ENCODE measurements at places on chromosomes 1 and 21.

GRCh38 chr1:3787349-3787715 is 9.0 kb downstream of the LRRC47 start:
- DNase-seq: no peak

- DNase-seq: no peak
Measured at GRCh38 chr1:205972491-205973168, 29.4 kb upstream of the SLC26A9 start.

DNA sequence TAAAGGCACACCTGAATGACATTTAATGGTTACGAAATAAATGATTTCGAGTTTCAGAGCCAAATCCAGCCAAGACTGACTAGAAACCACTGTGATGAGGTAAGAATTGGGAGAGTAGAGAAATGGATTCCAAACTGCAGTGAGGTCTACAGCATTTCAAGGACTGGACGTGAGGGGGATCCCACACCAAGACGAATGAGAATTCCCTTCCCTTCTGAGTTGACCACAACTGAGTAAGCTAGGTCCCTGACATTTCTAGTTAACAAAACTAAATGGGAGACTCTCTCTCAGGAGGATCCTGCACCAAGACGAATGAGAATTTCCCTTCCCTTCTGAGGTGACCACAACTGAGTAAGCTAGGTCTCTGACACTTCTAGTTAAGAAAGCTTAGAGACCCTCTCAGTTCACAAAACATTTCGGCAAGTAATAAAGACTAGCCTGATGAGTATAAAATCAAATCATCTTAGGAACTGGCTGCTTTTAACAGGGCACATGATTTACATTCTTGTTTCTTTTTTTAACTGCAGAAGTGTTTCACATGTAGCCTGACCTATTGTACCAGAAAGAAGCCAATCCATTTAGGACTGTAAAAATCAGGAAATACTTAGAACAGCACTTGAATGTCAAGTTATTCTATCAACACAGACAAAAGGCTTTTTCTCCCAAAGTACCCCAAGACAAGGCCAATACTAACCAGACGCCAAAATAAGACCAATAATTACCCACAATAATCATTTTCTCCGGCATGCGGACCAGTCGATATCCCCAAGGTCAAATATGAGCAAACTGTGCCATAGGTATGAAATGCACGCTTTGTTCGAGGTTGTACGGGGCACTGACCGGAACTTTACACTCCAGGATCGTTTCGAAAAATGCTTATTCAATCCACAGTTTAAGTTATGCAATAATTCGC is 1.4 kb upstream of the SPATA1 start:
- no peak for DNase-seq

DNA sequence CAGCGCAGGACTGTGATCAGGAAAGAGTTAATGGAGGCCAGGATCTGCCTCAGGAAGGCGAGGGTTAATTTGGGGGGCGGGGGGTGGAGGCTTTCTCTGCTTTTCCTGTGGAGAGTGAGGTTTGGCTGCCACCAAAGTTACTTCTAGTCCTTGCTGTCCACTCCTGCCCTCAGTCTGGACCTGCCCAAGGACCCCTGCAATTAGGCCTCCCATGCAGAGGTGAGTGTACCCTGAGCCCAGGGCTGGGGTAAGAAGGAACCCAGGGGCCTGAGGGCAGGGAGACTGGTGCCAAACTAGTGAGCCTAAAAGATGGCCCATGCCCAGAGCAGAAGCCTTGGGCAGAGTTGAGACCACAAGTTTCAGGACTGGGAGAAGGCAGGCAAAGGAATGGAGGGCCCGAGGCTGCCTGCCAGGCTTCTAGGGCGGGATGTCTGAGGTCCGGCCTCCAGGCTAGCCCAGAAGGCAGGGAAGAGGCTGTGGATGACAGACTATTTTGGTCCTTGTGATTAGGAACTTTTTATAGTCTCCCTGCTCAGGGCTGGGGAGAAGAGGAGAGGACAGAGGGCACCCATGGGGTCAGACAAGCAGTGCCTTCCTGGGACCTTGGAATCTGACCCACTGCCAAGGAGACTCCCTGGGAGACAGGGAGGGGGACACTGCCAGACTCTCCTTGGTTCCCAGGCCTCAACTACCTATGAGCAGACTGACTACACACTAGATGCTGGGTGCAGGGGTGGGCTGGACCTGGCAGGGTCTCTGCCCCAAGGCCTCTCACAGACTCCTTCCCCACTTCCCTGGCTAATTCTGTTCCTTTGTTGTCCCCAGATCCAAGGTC is at the start of gene FAM110D:
Gene FAM110D, plus strand, starts transcription at position 172 of the 835 bp plus-strand sequence. CDS start 2,213 bp downstream, outside the sequence.
- DNase-seq: no peak

DNA sequence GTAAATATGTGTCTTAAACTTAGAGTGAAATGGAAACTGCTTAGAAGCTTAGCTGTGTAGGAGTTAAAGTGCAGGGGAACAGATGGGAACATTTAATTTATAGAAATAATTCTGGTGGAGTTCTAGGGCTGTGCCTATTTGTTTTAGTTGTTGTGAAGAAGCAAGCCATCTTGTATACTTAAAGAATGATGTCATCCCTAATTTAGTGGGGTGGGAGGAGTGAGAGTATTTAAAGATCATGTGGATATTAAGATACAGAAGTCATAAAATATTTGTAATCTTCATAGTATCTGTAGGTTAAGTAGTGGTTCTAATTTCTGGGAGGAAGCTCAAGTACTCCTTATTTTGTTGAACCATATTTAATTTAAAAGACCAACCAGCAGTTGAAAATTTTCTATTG is 41.5 kb downstream of the BACH1 start:
- no peak for DNase-seq

GRCh38 chr1:84427250-84428188 is 29.2 kb downstream of the DNASE2B start:
- DNase-seq: no peak

DNA sequence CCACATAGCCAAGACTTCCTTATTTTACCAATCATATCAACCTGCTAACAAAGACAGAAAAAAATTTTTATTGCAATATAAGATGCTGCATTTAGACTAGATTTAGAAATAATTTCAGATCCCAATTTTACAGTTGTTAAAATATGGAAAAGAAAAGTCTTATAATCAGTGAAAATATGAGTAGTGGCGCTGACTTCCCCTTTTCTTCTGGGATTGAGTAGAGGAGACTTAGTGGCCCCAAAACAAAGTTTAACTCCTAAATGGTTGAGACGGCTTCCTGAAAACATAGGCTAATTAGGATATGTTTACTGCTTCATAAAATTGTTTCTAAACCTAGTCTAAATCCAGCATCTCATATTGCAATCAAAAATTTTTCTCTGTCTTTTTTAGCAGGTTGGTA is 68.4 kb downstream of the RAB3GAP2 start:
- no peak for DNase-seq

DNA sequence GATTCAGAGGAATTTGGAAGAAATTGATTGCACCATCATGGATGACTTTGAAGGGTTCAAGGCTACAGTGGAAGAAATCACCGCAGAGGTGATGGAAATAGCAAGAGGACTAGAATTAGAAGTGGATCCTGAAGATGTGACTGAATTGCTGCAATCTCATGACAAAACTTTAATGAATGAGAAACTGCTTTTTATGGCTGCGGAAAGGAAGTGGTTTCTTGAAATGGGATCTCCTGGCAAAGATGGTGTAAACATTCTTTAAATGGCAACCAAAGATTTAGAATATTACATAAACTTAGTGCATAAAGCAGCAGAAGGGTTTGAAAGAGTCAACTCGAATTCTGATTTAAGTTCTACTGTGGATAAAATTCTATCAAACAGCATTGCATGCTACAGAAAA is 698.6 kb downstream of the PLA2G4A start:
- no peak for DNase-seq

- DNase-seq: no peak
Measured at GRCh38 chr1:95388031-95388430, 154.0 kb downstream of the RWDD3 start.

DNA sequence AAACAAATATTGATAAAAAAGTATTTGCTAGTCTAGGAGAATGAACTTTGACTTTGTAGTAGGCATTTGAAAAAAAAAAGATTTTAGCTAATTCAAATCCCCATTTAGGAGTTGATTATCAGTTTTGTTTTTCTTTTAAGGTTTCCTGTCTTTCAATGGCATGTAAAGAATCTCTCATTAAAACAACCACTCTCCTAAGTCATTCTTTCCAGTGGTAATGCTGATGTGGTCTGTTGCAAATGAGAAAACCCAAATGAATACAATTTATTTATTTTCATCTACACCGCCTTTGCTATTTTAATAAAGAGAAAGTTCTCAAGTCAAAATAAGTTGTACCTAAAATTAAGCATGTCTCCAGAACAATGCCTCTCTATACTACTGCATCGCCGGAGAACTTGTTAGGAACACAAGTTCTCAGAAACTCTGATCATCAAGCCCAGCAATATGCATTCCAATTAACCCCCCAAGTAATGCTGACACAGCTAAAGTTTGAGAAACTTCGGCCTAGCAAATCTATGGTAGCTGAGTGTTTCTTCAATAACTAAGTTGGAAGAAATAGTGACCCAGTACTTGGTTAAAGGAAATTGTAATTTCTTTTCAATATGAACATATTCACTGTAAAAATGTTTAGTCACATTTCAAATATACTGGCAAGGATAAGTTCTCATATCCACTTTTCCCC is 255.1 kb downstream of the PTPRC start:
- no peak for DNase-seq

- DNase-seq: no peak
Measured at GRCh38 chr1:84264961-84265360, 36.5 kb upstream of the SAMD13 start.

DNA sequence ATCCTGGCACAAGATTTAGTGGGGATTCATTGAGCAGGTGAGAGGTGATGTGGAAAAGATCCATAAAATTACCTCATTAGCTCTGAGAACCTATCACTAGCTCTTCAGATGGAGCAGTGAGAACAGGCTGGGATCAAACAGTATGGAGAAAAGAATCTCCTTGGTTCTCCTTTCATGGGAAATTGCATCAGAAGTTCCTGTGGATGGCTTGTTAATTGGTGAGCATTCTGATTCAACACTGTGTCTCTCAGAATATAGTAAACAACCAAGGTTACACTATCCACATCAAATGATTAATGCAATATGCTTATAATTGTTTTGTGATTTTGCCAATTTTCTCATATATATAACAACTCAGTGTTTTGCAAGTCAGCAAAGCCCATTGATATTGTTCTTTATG is 8.3 kb upstream of the CD55 start:
- no peak for DNase-seq

DNA sequence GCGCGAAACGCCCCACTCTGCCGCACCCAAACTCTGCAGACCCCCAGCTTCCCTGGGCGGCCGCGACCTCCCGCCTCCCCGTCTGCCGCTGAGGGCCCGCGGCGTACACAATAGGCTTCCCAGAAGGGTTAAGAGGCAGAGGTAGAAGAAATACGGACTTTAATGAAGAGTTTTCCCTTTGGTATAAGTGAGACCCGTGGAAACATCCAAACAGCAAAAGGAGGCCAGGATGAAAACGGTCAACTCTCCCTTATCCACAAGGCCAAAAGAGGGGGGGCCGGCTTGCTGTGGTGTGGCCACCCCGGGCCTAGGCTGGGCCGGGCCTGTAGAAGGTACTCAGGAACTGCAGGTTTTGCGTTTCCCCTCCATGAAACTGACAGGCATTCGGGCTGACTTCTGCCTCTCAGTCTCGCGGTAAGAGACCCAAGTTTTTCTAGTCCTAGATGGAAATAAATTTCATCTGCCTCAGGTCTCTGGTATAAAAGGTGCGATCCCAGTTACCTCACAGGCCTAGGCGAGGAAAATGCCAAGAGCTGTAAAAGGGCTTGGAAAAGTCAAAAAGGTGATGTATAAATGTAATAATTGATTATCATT is 671 bp upstream of the PYGO2 start:
- DNase-seq: no peak

DNA sequence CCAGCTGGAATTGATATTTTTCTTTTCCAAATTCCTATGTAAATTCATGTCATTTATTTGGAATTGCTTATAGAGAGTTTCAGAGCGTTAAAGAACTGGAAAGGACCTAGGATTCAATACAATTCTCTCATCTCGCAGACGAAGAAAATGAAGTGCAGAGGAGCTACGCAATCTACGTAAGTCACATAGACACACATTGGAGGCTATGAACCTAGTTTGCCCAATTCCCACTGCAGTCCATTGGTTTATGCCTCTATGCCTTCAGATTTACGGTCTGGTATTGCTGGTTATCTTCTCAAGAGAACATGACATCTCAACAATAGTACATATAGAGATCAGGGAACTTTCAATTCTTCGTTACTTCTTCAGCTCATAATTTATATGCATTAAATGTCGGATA is 971 bp upstream of the RNF2 start:
- no peak for DNase-seq

DNA sequence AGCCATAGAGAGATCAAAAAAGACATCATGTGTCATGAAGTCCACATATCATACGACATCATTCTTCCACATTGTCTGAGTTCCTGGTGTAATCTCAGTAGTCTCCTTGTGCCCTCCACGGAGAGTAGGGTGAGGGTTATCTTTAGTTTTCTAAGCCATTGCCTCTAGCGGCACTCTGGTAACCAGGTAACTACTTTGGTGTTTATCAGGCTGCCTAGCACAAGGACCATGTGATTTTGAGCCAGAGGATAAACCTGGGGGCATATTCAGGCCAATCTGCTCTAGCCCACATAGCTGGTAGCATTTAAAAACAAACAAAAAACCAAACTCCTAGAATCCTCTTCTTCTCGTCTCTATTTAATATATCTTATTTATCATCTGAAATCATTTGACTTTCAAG is 147.4 kb downstream of the GDAP2 start:
- DNase-seq: no peak

- DNase-seq: no peak
Measured at GRCh38 chr1:26524181-26524580, 5.4 kb upstream of the RPS6KA1 start.

GRCh38 chr21:15000081-15000480 is 64.7 kb downstream of the NRIP1 start:
- DNase-seq: no peak

- no peak for DNase-seq
Measured at GRCh38 chr1:94920061-94920460, 6.8 kb downstream of the CNN3 start.

DNA sequence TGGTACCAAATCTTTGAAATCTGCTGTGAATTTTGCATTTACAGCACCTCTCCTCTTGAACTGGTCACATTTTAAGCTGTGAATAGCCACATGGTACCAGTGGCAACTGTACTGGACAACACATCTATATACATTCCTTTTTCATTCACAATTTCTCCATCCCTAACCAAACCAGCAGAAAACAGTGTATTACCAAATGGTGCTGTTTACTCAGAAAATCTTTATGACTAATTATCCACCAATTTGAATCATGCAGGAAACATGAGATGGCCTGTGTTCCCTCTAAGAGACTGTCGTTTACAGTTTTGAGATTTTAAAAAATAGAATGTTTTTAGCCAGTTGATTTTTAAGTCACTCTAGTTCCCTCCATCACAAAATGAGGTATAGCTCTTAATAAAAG is 17.6 kb upstream of the CCT8 start:
- no peak for DNase-seq

GRCh38 chr1:24955161-24955560 is 25.1 kb upstream of the RUNX3 start:
- DNase-seq: no peak

GRCh38 chr1:24803987-24804530 is 58.8 kb downstream of the CLIC4 start:
- no peak for DNase-seq

GRCh38 chr1:16293538-16293937 is 56.6 kb upstream of the CPLANE2 start:
- no peak for DNase-seq

Measured in T-helper 17 cell (primary cell).